ENCODE measurements at places on chromosomes 6 and 20. TPM values are rescaled to one million over a fixed set of nuclear protein-coding genes. Genes with fewer than 3 reads are reported as not detected.

GRCh38 chr6:15739353-15739752 is 76.5 kb upstream of the DTNBP1 start:
- no peak for DNase-seq

The KIAA1755 gene
- total RNA-seq = 0.29 TPM

DNA sequence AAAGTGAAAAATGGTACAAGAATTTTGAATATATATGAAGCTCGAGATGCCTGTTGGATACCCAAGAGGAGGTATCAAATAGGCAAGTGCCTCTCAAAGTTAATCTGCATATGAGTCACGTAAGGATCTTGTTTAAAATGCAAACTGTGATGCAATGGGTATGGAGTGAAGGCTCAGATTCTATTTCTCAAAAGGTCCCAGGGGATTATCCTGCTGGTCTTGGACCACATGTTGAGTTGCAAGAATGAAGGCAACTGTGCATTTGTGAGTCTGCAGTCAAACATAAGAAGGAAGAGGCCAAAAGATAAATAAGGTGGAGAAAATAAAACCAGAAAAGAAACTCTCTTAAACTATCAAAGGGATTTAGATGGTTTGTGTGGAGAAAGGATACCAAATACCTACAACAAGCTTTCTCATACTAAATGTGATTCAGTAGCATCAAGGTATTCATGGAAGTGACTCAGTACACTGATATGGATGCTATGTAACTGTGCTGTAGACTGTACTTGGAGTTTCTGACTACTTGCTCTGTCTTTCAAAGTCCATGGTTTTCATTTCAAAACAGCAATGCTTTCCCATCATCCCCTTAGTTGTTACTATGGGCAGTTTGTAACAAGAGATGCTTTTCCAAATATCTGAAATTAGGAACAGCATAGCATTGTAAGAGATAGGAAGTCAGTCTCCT is 106.3 kb downstream of the GFRAL start:
- DNase-seq = no peak

DNA sequence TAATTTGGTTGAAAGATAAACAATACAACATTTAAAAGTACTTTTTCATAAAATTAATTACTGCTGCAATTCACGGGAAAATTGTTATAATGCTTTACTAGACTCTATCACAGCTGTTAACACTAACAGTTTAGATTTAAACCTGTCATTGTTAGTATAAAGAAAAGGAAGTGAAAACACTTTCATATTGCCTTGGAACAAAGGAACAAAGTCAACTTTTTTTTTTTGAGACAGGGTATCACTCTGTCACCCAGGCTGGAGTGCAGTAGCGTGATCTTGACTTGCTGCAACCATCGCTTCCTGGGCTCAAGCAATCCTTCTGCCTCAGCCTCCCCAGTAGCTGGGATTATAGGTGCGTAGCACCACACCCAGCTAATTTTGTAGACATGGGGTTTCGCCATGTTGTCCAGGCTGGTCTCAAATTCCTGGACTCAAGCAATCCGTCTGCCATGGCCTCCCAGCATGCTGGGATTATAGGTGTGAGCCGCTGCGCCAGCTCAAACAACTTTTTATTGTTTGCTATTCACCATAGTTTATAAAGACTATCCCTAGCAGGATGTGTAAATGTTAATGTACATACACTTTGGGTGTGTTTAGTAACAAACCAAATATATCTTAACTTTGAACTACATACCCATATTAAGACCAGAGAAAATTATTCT is 22.1 kb downstream of the SLC35A1 start:
- no peak for DNase-seq

The OR2H2 gene
- total RNA-seq = not detected

- no peak for DNase-seq
Measured at GRCh38 chr6:155372256-155372655, 58.0 kb upstream of the TFB1M start.

GRCh38 chr20:32213870-32214269 is 6.2 kb downstream of the POFUT1 start:
- no peak for DNase-seq

- DNase-seq = no peak
Measured at GRCh38 chr6:162190981-162191380, 536.6 kb downstream of the PRKN start.

GRCh38 chr6:41427642-41428335 is 92.4 kb downstream of the NCR2 start:
- peak; percentile 60 for DNase-seq

DNA sequence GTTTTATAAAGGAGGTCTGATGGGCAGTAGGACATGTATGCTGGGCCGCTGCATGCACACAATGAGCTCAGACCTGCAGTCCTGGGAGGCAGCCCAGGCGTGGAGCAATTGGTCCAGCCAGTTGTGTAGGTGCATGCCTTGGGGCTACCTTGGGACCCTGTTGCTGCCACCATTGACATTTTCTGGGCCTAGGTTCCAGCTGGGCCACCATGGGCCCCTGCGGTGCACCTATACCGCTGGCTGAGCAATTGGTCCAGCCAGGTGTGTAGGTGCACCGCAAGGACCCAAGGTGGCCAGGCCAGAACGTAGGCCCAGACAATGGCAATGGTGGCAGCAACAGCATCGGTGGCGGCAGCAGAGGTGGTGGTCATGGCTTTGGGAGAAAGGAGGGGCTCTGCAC is 143.9 kb downstream of the PXDC1 start:
- DNase-seq = no peak

DNA sequence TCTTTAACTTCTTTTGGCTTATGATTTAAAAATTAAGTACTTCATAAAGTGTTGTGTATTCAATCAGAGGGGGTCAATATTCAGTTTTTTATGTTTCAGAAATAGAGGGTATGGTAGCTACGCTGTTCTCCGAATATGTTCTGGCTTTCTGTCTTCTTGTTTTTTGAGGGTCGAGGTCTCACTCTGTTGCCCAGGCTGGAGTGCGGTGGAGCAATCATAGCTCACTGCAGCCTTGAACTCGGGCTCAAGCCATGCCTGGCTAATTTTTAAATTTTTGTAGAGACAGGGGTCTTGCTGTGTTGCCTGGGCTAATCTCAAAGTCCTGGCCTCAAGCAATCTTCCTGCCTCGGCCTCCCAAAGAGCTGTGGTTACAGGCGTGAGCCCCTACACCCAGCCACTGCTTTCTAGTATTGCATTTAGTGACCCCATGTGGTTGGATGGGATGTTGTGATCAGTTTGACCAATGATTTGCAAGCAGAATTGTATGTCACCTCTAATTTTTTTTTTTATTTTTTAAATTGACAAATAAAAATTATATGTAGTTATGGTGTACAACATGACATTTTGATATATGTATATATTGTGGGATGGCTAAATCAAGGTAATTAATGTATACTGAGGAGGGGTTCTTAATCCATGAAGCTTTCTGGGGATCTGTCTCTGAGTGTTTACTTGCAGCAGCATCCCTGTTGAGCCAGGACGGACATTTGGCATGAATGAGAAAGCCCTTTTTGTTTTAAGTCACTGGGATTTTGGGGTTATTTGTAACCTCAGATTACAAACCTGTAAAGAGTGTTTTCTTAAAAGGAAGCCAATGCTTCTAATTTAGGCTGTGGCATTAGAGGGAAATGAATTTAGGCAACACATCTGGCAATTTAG is 38.5 kb upstream of the DEK start:
- DNase-seq = no peak

DNA sequence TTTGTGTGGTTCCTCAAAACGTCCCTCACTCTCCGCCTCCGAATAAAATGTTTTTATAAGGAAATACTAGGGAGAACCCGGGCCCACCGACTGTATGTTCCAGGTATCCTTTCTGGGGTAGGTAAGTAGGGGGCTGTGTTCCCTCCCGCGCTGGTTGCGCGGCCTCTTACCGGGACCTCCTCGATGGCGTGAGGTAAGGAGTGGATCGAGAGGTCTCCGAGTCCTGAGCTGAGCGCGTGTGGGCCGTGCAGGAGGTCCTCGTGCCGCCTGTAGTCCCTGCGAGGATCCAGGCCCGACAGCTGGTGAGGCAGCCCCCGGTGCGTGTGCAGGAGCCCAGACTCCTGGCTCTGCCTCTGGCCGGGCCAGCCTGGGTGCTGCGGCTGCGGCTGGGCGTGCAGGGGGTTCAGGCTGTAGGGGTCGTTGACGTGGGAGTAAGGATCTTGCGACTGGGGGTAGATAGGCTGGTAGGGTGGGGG is 5.1 kb downstream of the TFAP2A start:
- DNase-seq = no peak

DNA sequence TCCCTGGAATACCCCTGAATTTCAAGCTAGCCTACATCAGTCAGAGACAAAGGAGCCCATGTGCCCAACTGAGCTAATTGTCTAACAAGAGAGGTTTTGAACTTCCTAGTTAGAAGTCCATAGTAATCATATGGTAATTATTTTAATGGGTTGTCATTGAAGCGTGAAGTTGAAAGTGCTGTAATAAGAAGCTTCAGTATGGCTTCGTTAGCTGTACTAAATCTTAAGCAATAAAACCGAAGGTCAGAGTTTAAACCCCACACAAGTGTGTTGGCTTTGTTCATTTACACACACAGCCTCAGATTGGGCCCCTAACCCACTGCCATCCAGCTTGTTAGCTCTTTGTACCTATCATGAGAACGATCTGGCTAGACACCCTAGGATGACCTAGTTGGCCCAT is 195.6 kb upstream of the RIN2 start:
- no peak for DNase-seq

The ZNF311 gene
- total RNA-seq = 0.91 TPM

GRCh38 chr6:168920289-168920688 is 333.4 kb downstream of the THBS2 start:
- no peak for DNase-seq

DNA sequence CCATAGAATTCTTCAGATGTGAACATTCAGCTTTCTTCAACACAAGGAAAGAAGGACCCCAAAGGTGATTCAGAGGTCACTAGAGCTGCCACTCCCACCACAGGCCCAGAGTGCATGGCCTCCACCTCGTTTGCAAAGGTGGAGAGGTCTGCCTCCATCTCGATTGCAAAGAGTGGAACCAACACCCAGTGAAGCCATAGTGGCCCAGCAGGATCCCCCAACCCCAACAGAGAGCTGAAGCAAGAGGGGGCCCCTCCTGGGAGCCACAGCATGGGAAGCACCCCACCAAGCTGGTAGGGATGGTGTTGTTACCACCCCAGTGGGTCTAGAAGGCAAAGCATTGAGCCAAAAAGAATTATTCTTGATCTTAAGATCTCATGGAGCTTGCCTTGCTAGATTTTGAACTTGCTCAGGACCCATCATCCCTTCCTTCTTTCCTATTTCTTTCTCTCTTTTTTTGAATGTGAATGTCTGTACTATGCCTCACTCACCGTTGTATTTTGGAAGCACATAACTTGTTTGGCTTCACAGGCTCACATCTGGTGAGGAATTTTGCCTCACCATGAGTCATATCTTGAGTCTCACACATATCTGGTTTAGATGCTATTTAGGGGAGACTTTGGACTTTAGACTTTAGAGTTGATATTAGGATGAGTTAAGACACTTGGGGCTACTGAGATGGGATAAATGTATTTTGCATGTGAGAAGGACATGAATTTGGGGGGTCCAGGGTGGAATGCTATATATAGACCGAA is 119.2 kb downstream of the ANKRD60 start:
- no peak for DNase-seq

- DNase-seq = no peak
Measured at GRCh38 chr20:62876902-62877816, 15.5 kb upstream of the TCFL5 start.

The SMLR1 gene
- total RNA-seq = 0.79 TPM

- DNase-seq = no peak
Measured at GRCh38 chr6:41073968-41074691, 1.4 kb downstream of the NFYA start.

- DNase-seq = no peak
Measured at GRCh38 chr6:44917430-44917829, 410.7 kb upstream of the RUNX2 start.

The RBPJL gene
- total RNA-seq = 1.5 TPM

- no peak for DNase-seq
Measured at GRCh38 chr20:24720957-24721356, 228.1 kb upstream of the CST7 start.

DNA sequence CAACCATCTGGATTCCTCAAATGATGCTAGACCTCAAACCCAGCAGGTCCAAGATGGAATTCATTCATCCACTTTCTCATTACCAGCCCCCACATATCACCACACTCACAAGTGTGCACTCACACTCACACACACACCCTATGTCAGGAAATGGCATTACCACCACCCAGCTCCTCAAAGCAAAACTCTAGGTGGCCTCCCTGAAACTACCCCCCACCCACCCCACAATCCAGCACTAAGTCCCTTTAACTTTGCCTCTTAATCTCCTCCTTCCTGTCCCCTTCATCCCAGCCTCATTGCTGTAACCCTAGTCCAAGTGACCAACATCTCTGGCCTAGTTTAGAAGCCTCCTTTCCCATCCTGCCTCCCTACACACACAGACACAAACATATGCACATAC is 109.4 kb downstream of the TNFAIP3 start:
- DNase-seq = no peak

DNA sequence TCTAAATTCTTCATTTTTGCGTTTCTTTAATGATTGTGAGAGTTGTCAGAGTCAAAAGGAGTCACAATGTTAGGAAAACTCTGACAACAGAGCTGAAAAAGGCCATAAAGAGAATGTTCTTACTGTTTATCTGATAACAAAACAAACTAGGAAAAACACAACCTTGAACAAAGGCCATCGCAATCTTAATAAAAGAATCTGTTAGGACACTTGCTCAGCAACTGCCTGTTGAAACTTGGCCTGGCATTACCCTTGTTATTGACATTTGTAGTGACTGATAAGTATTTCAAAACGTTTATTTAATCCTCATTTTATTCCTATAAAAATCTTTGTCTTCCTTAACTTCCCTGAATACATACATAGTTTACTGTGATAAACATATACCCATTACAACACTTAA is 15.7 kb downstream of the GSTA1 start:
- DNase-seq = no peak

GRCh38 chr6:98014442-98015201 is 731.6 kb upstream of the MMS22L start:
- DNase-seq = no peak

- no peak for DNase-seq
Measured at GRCh38 chr6:132736239-132736638, 21.5 kb downstream of the VNN2 start.

The AGPAT4 gene
- total RNA-seq = 44.2 TPM
